AG04449 (cell line): ENCODE measurements at places on chromosomes 4 and X.

DNA sequence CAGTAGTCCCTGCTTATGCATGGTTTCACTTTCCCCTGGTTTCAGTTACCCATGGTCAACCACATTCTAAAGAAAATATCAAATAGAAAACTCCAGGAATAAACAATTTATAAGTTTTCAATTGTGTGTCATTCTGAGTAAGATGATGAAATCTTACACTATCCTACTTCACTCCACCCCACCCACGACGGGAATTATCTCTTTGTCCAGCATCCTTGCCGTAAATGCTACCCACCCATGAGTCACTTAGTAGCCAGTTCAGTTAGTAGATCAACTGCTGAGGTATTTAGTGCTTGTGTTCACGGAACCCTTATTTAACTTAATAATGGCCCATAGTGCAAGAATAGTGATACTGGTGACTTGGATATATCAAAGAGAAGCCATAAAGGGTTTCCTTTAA, 91.4 kb downstream of the KLHL13 start:
- no peak for DNase-seq

GRCh38 chrX:133444952-133445831, 29.9 kb upstream of the GPC4 start:
- no peak for DNase-seq

GRCh38 chrX:16664626-16665025, 14.7 kb downstream of the S100G start:
- no peak for DNase-seq

- DNase-seq = no peak
These were observed 27.9 kb downstream of the CAMK2D start for GRCh38 chr4:113733685-113734084.

- DNase-seq = no peak
These were observed 174.1 kb upstream of the HS3ST1 start for GRCh38 chr4:11602606-11603340.

- DNase-seq = no peak
These were observed 148.3 kb downstream of the DCTD start for GRCh38 chr4:182768838-182769237.

DNA sequence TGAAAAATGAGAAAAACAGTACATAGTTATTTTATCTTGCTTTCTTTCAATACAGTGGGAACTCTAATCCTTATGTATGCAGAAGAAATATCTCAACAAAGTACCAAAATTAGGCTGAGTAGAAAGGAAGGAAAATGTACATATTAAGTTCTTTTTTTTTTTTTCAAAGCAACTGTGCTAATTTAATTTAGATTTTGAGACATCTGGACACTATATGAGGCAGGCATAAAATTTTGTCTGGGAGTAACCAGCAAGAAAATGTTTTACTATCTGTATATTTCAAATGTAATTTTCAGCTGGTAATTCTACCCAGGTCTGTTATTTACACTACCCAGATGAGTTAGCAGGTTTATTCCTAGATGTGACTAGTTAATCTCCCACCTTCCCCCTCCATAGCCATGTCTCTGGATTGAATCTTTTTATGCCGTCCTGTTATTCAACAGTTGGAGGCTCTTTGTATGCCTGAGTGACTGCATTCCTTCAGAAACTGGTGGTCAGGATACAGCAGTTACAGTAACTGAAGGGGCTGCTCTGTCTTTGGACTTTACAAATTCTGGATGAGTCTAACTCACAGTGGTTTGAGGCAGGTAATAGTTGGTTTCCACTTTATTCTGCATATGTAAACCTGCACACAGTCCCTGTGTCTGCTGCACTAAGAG, 633.6 kb downstream of the PCDH18 start:
- no peak for DNase-seq

GRCh38 chr4:87007528-87008446, 73.0 kb downstream of the AFF1 start:
- no peak for DNase-seq

DNA sequence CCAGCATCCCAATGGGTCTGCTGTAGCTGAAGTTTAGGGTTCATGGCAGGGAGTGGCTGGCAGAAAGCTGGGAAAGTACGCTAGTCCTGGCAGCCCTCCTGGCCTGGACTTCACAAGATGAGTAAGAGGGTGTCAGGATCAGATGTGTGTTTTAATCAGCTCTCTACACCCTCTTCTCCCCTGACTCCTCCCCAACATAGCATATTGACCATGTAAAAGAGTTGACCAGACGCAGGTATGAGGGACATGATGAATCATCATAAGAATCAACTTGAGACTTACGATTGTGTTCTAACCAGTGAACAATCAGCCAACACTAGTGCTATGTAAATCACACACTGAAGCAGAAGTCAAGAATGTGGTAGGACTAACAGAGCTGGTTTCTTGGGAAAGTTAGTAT, 5.3 kb downstream of the SOWAHB start:
- no peak for DNase-seq

DNA sequence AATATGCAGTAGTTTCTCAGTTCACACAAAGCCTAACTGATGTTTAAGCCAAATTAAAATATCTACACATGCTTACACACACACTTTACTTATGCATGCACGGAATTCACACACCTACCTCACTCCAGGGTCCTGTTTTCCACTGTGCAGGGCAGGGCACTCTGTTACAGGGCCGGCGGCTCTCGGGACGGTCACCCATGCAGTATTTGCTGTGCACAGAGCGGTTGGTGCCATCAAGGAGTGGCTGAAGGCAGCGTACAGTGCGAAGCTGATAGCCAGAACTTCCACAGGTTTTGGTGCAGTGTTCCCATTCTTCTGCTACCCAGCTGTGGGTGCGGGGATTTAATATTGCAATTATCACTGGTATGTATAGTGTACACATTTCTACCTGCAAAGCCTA, 258.9 kb downstream of the NPFFR2 start:
- DNase-seq = no peak

- no peak for DNase-seq
These were observed 14.5 kb downstream of the SLC2A9 start for GRCh38 chr4:10006601-10007435.
